ENCODE measurements at places on chromosomes 5 and 9.

GRCh38 chr9:116639251-116639741 is 47.8 kb upstream of the TRIM32 start:
- DNase-seq = no peak

DNA sequence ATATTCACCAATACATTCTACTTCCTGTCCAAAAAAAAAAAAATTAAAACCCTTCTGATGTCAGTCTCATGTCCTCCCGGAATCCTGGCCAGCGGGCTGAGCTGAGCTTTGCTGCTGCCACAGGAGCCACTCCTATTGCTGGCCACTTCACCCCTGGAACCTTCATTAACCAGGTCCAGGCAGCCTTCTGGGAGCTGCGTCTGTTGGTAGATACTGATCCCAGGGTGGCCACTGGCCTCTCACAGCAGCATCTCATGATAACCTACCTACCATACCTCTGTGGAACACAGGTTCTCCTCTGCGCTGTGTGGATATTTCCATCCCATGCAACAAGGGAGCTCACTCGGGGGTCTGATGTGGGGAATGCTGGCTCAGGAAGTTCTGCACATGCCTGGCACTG is 21.0 kb upstream of the NPM1 start:
- DNase-seq = no peak

DNA sequence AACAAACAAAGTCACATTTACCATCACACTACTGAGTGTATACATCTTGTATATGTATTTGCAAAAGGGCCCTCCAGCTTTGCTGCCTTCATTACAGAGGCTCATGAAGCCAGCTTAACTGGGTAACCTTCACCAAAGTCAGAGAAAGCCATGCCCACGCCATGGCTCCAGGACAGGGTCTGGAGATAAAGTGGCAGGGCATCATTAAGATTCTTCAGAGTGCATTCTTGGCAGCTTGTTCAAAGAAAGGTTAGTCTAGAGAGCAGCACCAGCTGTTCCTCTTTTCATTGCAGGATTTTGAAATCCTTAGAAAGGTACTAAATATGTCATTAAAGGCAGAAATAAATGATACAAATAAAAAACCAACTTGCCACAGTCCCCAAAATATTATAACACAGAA is 333.2 kb downstream of the NDUFS4 start:
- peak; percentile 6 for DNase-seq

DNA sequence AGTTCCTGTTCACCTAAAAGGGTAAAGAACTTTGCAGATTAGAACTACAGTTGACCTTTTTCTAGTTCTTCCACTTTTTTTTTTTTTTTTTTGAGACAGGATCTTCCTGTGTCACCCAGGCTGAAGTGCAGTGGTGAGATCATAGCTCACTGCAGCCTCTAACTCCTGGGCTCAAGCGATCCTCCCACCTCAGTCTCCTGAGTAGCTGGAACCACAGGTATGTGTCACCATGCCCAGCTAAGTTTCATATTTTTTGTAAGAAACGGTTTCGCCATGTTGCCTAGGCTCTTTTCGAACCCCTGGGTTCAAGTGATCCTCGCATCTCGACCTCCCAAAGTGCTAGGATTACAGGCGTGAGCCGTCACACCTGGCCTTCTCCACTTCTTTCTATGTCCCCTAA is 39.7 kb upstream of the TNFAIP8 start:
- no peak for DNase-seq

- DNase-seq = no peak
Observed at GRCh38 chr5:138460032-138460693, 5.1 kb upstream of the EGR1 start.
